ENCODE measurements at places on chromosomes 4 and X.

GRCh38 chrX:19640693-19641374 lies 125.5 kb upstream of the MAP3K15 start:
- DNase-seq = no peak

GRCh38 chr4:109701566-109702410 lies 1.5 kb downstream of the CASP6 start:
- no peak for DNase-seq

DNA sequence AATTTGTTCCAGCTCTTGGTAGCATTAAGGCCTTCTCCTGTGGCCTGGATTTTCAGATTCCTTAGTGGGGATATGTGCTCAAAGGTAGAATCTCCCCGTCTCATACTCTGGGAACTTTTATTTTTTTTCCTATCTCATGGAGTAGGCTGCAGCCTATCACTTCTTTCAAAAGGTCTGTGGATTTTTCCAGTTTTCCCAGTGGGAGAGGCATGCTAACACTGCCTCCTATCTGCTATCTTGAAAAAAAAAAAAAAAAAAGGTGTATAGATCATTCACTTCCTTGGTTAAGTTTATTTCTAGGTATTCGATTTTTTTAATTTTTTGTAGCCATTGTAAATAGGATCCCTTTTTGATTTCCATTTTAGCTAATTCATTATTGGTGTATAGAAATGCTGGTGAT lies 67.1 kb downstream of the IL15 start:
- no peak for DNase-seq

- no peak for DNase-seq
These were observed 197.2 kb upstream of the NDST4 start for GRCh38 chr4:115310641-115311040.

DNA sequence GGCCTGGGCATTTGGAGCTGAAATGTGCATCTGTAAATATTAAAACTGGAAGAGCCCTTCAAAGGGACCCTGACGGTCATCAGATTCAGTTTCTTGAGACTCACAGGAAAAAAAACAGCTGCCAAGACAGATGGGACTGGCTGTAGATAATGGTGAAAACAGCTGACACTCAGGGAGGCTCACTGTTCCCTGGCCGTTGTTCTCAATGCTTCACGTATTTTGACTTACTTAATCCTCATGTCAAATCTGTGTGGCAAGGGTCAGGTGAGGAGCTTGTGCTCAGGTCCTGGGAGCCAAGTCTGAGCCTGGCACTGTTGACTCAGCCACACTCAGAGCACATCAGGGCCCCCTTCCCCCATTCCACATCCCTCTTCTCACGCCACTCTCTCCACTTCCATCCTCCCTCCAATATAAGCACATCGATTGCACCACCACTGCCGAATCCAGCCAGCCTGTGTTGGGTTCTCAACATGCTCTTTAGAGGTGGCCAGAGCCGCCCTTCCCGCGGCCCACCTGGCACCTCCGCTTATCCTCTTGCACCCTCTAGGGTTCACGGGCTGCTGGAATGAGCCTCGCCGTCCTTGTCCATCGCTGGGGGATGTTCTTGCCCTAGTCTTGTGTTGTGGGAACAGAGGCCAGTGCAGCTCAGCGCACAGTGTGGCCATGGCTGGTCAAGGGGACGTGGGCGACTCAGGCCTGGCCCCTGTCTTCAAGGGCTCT lies 40.1 kb downstream of the EVC start:
- DNase-seq = no peak

GRCh38 chrX:153565996-153566580 lies 32.9 kb downstream of the CCNQ start:
- no peak for DNase-seq

- no peak for DNase-seq
These were observed 1.1 kb upstream of the SLC10A7 start for GRCh38 chr4:146522869-146523205.

DNA sequence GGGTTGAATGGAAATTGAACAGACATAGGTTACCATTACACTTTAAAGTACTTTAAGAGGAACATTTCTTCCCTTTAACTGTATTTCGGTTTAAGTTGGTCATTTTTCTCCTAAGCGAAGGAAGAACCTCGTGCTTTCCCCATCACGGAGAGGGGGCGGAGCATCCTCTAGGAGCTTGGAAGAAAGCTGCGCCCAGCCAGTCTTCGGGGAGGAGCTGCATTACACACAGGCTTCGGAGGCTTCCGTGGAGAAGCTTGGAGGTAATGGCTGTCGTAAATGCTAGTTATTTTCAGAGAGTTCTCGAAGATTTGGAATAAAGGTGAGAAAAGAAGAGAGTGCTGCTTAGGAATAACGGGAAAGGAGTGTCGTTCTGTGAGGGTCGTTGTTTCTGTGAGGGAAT lies at the start of gene PWWP3B:
PWWP3B (plus strand) TSS at position 199 of the 400 bp plus-strand sequence. CDS start 37,128 bp downstream, outside the sequence.
- no peak for DNase-seq

- DNase-seq = no peak
These were observed 6.6 kb downstream of the CCDC110 start for GRCh38 chr4:185464887-185465286.

DNA sequence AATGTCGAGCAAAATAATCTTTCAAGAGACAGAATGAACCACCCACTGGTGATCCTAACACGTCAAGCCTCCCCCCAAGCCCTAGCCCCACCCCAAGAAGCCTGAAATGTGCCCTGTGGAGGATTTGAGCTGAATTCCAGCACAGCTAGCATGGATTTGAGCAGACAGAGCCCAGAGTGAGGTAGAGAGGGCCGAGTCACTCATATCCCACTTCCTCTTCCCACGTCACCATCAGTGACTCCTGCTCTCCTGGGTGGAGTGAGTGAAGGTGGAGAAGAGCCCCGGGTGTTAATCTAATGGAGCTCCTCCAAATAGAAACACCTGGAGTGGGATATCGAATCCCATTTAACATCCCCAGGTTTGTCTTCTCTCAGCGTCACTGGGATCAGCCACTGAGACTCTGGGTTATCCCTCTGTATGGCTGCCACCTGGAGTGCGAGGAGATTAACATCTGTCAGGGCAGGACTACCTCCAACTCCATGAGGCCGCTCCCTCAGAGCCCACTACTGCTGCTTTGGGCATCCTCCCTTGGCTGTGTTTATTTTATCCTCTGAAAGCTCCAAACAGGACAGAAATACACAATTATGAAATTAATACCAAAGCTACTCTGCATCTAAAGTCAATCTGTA lies 136.6 kb downstream of the NWD2 start:
- no peak for DNase-seq

All from NCI-H187 (cell line).